ENCODE measurements at places on chromosomes 11 and 22.

GRCh38 chr11:36300650-36301049 lies 4.6 kb downstream of the PRR5L start:
- peak; percentile 51 for DNase-seq

DNA sequence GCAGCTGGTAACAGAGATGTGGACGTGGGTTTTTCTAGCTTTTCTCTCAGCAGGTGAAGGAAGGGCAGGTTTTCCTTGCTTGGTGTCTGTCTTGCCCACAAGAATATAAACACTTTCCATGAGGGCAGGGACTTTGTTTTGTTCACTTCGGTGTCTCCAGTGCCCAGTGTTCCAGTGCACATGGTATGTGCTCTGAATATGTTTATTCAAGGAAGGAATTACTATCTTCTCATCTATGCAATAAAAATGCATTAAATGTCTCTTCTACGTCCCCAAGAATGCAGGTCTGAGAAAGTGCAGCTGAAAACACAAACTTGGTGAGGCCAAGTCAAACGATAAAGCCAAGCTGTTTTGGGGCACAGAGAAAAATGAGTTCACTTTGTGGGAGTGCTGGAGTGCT lies 56.3 kb upstream of the PLET1 start:
- no peak for DNase-seq

DNA sequence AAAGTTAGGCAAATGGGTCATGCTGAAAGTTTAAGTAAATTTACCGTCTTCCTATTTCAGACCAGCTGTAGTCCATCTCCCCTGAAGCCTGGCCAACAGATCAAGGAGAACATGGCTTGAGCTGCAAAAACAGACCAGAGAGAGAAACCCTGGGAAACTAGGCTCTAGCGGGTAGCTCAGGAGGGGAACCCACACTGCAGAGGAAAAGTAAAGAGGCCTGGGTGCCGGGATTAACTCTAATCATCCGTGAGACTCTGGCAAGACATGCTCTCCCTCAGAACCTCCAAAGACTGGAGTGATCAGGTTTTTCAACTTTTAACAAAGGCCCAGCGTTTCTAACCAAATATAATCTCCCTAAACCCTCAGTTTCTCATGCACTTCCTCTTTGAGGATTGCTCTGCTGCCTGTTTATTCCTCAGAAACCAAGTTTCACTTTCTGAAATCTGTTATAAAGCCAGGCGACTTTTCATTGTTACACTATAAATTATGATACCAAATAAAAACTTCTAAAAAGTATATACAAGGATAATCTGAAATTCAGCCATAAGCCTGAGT lies 67.5 kb downstream of the GAB2 start:
- DNase-seq: no peak

DNA sequence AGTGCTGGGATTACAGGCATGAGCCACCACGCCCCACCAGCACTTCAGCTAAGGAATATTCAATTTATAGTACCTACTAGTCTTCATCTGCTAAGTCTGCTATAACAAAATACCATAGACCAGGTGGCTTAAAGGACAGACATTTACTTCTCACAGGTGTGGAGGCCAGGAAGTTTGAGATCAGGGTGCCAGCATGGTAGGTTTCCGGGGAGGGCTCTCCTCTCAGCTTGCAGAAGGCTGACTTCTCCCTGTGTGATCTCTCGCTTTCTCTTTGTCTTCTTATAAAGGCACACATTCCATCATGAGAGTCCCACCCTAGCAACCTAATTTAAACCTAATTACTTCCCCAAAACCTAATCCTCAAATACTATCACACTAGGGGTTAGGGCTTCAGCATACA lies 433.0 kb downstream of the INSC start:
- DNase-seq: no peak

GRCh38 chr11:118353084-118353710 lies 6.2 kb upstream of the UBE4A start:
- DNase-seq: no peak

GRCh38 chr11:6599449-6599848 lies 4.0 kb downstream of the RRP8 start:
- no peak for DNase-seq

DNA sequence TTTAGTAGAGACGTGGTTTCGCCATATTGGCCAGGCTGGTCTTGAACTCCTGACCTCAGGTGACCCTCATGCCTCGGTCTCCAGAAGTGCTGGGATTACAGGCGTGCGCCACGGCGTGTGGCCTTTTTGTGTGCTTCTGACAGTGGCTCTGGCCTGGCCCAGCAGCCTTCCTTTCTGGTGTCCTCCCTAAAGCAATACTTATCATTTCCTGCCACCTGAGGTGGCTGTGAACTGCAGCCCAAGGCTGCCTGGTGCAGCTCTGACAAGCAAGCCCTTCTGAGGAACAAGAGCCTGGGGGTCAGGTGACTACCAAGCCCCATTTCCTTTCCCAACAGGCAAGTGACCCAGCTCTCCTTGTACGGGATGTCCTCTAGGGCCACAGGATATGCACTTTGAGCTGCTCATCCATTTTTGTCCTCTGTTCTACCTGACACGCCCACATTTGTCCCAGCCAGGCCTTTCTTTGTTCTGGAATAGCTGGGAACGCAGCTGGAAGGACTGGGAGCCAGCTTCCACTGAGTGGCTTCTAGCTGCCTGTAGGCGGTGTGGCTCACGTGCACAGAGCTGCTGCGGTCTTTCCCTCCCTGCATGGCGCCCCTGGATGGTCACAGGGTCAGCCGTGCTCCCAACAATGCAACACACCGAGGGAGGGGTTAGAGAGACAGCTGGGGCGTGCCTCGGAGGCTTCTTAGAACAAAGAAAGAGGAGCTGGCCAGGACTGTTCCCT lies 12.3 kb upstream of the BID start:
- no peak for DNase-seq

DNA sequence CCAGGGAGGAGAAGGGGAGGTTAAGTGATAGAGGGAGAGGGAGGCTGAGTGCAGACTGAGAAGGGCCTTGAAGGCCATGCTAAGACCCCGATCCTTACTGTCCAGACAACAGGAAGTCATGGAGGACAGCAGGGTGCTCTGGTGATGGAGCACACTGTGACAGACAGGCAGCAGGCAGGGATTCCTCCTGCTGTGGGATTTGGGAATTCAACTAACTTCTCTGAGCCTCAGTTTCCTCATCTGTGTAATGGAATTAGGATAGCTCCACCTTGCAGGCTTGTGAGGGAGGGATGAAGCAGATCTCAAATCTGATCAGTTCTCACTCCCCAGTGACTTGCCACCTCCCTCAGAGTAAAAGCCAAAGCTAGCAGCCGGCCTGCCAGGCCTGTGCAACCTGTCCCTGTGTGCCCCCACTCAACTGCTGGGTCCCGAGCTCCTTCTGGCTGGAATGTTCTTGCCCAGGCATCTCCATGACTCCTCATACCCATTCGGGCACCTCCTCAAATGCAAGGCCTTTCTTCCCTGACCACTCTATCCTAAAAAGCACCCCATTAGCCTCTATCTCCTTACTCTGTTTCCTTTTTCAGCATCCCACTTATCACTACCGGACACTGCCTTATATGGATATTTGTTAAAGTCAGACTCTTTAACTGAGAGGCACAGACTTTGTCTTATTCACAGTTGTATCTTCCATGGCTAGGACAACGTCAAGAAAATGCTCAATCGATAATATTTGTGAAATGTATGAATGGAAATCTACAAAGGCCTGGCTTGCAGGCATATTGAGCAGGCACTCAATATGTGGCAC lies 9.5 kb downstream of the ARAP1 start:
- no peak for DNase-seq

GRCh38 chr11:76147106-76147740 lies 59.1 kb downstream of the WNT11 start:
- peak; percentile 70 for DNase-seq

DNA sequence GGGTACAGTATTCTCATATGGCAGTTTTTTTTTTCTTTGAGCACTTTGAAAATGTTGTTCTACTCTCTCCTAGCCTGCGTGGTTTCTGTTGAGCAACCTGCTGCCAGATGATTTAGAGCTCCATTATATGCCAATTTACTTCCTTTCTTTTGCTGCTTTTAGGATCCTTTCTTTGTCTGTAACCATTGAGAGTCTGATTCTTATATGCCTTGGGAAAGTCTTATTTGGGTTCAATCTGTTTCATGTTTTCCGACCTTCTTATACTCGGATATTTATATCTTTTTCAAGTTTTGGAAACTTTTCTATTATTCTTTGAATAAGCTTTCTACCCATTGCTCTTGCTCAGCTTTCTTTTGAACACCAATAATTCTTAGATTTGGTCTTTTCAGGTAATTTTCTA lies 138.1 kb upstream of the RAG2 start:
- no peak for DNase-seq

Data from posterior cingulate gyrus (tissue), 11 donors.